Activated CD4-positive, alpha-beta T cell treated with anti-CD3 and anti-CD28 coated beads, Interleukin-2, Interleukin-6, amounts not matched to agents 100 ng/mL and 50 ng/mL, durations not matched to agents 16 hours and 8 hours (primary cell): ENCODE measurements at places on chromosomes 11 and 22.
A peak's percentile ranks its signal among the peaks of the same experiment; 100 is the strongest.

GRCh38 chr11:60056349-60056969 lies at the start of gene MS4A3:
Gene MS4A3, plus strand, starts transcription at chr11:60056665. Its CDS starts 4,496 bp downstream, at chr11:60061161.
- DNase-seq, result no peak

DNA sequence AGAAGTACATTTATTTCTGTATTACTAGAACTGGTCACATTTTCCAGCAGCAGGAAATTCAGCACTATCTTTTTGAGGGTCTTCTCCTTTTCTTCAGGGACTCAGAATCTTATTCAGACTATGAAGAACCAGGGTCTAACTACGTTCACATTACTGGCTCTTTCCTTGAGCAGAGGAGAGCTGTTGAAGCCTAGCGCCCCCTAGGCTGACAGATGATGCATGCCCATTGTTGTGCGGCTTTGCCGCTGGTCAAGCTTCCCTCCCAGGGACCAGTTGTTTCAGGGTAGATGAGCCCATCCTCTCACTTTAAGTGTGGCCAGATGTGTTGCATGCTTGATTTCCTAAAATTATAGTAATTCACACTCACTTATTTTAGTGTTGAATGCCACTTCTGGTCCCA lies 168.2 kb upstream of the PDGFD start:
- DNase-seq, result no peak

DNA sequence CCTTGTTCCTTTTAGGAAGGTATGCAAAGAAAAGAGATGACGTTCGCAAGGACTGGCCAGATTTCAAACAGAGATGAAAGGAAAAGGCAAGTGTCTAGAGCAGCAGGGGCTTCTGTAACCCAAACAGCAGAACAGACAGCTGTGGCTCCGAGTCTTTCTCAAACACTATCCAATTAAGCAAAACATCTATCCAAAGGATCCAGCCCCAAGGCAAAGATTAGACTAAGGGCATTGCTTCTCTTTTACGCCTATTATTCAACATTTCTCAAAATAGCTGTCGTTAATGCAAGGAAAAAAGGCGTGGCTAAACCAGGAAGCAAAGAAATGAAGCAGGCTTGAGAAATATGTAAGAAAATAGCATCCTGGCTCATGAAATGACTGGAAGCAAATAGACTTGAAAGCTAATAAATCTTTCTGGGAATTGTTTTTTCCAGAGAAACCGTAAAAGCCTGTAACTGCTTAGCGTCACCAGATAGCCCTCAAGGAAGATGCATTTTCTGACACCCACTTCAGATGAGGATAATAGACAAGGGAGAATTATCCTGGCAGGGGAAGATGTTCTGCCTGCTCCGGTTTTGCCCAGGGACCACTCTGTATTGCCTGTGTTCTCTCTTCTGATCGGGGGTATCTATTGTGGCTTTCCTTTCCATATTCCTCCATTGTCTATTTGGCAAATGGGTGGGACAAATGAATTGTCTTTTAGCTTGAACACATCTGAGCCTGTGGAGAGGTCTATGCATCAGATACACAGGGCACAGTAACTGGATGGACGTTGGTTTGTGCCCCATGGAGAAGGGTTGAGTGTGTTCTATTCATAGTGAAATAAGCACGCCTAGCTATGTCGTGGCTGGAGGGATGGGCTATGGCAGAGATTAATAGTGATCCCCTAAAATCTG lies 20.2 kb downstream of the C11orf96 start:
- DNase-seq, result no peak

- no peak for DNase-seq
These were observed 123.3 kb upstream of the LUZP2 start for GRCh38 chr11:24373516-24373915.

DNA sequence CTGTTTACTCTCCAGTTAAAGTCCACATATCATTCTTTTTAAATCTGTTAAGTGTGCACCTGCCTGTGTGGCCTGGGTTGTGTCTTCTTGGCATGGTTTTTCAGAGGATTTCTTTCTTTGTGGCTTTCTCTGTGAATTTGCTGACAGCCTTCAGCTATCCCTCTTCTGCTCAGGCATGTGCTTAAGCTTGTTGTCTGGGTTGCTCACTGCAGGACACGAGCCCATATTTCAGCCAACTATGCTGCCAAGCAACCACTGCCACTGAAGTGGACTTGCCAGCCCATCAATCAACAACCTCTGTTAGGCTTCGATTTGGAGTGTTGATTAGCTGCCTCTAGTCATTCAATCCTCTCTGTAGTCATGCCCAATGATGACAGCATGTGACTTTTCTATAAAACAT lies 18.4 kb downstream of the OR51I2 start:
- DNase-seq, result no peak

DNA sequence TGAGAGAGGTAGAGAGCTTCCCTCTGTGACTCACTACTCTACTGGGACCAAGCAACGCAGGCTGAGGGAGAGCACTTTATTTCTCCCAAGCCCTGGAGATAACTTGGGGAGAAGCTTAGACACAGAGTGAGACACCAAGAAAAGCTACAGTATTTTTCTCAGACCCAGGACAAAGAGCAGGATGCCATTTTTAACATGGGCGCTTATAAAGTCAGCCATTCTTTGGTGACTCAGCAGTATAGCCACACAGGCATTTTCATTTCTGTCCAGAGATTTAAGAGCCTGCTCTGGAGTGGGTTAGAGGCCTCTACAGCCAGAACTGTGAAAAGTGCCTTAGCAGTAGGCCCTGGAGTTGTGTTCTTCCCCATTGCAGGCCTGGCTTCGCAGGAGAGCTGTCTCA lies 55.0 kb upstream of the GLYAT start:
- DNase-seq, result no peak

DNA sequence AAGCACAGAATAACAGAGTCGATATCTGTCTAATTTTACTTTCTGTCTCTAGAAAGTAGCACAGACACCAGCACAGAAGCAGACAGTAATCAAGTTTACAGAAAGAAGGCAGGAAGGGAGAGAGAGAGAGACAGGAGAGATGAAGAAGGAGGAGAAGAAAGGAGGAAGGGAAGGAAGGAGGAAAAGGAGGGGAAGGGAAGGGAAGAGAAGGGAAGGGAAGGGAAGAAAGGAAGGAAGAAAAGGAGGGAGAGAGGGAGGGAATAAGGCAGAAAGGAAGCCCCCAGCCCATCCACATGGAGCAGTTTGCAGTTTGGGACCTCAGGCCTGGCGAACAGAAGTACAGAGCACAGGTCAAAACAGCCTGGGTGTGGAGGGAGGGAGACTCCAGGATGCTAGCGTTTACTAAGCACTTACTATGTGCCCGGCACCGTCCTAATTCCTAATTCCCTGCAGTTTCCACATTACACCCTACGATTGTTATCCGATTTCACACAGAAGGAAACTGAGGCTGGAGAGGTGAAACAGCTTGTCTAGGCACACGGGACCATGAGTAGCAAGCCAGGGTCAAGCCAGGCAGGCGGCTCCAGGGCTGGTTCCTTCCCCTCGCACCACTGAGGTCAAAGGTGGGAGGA lies 46.0 kb upstream of the WNT7B start:
- DNase-seq, result no peak

- no peak for DNase-seq
These were observed 16.1 kb downstream of the MICAL2 start for GRCh38 chr11:12126344-12127019.

GRCh38 chr22:23119494-23120414 lies 22.0 kb downstream of the RSPH14 start:
- DNase-seq, result peak; percentile 65
